ENCODE measurements at places on chromosomes 5 and 9.

DNA sequence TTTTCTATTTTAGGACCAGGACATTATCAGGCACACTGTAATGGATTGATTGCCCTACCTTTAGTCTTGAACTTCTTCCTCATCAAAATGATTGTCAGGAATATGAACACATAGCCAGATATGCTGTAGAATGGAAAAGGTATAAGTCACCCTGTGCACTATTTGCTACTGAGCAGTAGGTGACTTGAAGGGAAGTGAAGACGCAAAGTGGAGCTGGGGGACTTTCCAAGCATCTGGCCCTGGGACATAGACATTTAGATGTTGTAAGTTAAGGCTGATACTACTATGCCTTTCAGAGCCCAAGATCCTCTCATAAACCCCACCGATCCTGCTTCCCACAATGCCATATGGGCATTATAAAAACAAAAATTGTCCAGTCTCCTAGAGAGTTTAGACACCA is 174.5 kb downstream of the DOCK8 start:
- DNase-seq: no peak

DNA sequence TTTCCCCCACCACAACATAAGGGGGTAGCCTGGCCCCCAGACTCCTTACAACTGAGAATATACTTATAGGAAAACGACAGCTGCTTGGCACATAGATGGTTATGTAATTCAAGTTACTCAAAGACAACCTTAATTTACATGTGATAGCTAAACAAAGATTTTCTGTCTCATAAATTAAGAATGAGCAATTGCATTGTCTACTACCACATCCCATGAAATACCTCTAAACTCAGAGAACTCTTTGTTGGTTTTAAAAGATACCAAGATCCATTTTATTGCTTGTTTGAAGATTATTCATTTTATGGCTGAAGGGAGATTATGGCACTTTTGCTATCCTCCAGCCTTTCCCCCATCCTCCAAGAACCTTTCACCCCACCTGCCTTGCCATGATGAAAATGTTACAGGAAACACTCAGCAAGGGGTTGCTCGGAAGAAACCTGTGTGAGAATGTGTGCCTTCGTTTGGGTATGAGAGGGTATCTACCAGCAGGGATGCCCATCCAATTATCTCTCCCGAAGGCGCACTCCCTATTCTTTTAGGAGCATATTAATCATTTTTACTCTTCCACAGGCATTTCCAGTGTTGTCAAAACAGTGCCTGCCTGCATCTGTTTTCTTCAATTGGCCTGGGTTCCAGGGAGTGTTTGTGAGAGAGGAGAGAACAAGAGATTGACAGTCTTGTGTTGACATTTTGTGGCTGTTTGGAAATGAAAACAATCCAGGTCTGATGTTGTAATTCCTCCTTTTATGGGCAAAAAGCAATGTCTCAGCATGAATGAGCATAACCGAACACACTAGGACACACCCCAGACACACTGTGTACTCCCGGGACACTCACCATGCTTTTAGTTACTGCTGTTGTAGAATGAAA is 208.0 kb upstream of the ANKRD55 start:
- no peak for DNase-seq

DNA sequence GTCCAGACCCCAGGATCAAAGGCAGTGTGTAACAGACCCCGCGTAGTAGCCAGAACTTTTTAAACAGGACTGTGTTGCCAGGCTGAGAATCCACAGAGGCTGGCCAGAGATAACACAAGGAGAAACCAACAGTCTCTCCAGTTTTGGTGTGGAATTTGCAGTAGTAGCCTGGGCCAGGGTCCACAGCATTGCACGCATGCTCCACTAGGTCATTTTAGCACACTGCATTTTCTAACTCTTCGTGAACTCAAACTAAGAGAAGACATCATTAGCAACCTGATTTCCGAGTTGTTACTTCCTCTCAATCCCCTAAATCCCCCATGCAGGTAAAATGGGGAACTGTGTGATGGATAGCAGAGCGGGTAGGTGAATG is 119.6 kb downstream of the BOD1 start:
- DNase-seq: no peak

- DNase-seq: no peak
Observed at GRCh38 chr9:35863583-35863982, 6.6 kb downstream of the OR13J1 start.

DNA sequence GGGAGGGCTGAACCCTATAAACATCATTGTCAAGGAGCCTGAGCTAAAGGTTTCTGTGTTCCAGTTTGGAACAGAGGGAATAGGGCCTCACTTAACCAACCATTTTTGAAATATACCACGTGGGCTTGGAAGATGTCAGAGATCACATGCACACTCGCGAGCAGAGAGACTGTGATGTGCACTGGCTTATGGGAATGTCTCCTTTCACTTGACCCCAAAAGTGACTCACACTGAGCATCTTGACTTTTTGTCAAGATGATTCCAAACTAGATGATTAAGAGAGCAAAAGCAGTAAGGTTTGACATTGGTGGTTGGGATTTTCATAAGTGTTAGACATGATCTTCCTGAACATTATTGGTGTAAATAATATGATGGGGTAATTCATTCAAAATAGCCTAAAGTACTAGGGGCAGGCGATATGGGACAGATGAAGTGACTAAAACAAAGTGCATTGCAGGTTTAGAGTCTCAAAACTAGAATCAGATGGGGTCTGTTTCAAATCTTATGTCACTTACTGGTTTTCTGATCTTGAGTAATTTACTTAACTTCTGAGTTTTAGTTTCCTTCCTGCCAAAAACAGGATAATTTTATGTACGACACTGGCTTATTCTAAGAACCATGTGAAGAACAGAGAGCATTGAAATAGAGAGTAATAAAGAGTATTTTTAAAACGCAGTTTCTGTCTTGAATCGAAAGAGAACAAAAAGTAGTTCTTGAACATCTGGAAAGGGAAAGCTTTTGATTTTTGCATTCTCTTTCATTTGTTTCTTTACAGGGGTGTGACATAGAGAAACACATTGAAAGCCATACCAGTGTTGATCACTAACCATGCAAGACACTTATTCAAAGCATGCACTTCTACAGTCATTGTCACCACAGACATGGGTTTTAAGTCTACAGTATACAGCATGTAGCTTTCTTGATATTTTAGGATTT is 383.0 kb downstream of the DIRAS2 start:
- DNase-seq: no peak

GRCh38 chr9:83976372-83976771 is 3.6 kb downstream of the HNRNPK start:
- DNase-seq: no peak

GRCh38 chr9:95880021-95880690 is 4.7 kb downstream of the ERCC6L2 start:
- no peak for DNase-seq
